Epithelial cell of umbilical artery (primary cell): ENCODE measurements at places on chromosomes 5 and 9. TPM values are rescaled to one million over a fixed set of nuclear protein-coding genes. Genes with fewer than 3 reads are reported as not detected.

The ARHGEF37 gene
- 4.5 and 4.9 TPM in 2 replicates for total RNA-seq

The INSL6 gene
- total RNA-seq: not detected in 2 replicates

The HNRNPH1 gene
- total RNA-seq: 658 and 814 TPM in 2 replicates

The KIF24 gene
- total RNA-seq: 1.6 and 2.6 TPM in 2 replicates

The LECT2 gene
- total RNA-seq: not detected in 2 replicates

The ARHGEF39 gene
- total RNA-seq: 0.97 and 1.5 TPM in 2 replicates
